ENCODE measurements at places on chromosomes 5 and 9.

GRCh38 chr9:35755071-35755470 is 995 bp upstream of the MSMP start:
- no peak for DNase-seq

DNA sequence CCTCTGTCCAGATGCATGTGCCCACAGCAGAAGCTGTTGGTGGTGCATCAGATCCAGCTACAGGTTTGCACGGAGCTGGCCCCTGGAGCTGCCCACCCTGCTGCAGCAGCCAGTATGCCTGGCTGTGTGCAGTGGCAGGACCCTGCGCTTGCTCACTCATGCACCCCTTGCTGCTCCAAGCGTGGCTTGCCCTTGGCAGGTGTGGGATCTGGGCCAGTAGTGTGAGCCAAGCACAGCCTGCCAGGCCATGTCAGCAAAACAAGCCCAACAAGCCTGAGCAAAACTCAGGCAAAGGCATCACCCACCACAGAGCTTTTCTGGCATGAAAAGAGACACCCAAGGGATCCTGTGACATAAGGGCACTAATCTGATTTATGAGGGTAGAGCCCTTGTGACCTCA is 18.3 kb upstream of the ECPAS start:
- no peak for DNase-seq

DNA sequence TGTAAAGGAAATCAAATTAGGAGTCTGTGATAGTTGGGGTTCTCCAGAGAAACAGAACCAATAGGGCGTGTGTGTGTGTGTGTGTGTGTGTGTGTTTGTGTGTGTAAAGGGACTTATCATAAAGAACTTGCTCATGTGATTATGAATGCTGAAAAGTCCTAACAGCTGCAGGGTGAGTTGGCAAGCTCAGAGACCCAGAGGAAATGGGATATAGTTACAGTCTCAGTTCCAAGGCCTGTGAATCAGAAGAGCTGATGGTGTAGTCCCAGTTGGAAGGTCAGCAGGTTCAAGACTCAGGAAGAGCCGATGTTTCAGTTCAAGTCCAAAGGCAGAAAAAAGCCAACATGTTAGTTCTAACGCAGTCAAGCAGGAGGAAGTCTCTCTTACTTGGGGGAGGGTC is 214.2 kb downstream of the ELAVL2 start:
- no peak for DNase-seq

DNA sequence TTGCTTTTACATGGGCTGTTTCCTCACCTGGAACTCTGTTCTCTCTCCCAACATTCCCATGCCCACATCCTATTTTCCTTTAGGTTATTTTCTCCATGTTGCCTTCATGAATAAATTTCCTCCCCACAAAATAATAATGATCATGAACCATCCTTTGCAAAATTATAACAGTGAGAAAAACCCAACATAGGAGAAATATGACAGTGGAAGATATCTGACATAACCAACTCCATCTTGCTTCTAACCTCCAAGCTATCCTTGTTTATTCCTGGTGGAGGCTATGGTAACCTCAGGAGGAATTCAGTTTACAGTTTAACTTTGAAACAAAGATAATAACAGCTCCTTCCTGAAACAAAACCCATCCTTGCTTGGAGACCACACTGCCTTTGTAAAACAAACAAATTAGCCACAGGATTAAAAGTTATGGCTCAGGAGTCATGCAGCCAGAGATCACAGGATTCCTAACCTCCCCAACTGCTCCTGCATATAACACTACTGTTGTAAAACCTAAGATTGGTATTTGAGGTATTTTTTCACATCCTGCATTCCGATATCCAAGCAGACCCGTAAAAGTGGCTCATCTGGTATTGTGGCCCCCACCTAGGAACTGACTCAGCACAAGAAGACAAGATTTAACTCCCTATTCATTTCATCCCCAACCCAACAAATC is 212.4 kb downstream of the TRIM32 start:
- no peak for DNase-seq

- no peak for DNase-seq
Measured at GRCh38 chr5:72847439-72847838, 31.0 kb downstream of the TNPO1 start.

GRCh38 chr5:114191441-114191840 is 170.4 kb upstream of the KCNN2 start:
- no peak for DNase-seq

DNA sequence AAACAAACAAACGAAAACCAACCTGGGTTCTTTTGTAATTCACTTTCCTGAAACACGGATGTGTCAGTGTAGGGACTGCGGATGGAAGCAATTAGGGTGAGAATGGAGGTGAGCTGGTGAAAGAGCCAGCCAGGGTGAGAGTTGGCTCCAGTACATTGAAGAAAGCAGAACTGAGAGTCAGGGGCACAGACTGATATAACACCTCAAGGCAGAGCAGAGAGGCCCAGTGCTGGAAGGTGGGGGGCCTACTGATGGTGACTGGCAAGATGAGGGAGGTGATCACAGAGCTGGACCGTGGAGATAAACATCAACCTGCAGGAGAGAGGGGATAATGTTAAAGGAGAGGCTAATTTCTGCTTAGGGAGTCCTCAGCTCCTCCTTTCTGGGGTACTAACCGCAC is 221.1 kb downstream of the MAN2A1 start:
- DNase-seq = no peak

DNA sequence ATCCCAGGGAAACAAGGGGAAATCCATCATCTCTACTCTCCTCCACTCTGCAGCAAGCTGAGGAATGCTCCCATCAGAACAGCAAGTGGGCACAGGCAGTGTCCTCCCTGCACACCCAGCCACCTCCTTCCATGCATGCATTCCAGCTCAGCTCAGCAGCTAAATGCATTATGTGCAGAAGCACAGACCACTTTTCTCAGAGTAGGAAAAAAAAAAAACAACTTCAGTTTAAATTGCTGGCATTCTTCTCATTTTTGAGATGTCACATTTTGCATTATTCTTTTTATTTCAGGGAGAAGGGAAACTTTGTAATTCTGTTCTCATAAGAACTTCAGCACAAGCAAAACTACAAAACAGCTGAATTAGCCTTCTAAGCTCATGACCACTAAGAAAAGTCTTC is 312.2 kb downstream of the SEMA5A start:
- no peak for DNase-seq

GRCh38 chr9:34034698-34035065 is 14.0 kb downstream of the UBAP2 start:
- DNase-seq = no peak

- DNase-seq = no peak
Measured at GRCh38 chr5:105903069-105903468, 1767.7 kb downstream of the EFNA5 start.

- DNase-seq = no peak
Measured at GRCh38 chr5:16963821-16964220, 27.7 kb upstream of the MYO10 start.

- DNase-seq = no peak
Measured at GRCh38 chr5:88707216-88707965, 175.6 kb downstream of the MEF2C start.

GRCh38 chr9:68653141-68653595 is 51.9 kb upstream of the PIP5K1B start:
- no peak for DNase-seq

DNA sequence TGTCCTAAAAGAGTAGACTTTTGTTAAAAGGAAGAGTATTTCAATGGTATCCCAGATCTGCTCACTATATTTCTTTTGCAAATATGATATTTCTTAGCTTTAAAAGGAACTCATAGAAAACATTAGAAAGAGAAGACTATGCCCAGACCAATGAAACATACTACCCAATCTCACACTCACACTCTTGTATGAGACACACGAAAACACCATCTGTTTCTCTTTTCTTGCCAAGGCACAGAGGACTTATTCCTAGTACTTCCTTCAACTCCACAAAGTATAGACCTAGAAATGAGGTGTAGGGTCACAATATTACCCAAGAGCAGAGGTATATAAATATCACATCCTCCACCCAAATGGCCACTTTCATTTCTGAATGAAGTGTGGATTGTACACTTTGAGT is 292.4 kb upstream of the ACO1 start:
- no peak for DNase-seq

DNA sequence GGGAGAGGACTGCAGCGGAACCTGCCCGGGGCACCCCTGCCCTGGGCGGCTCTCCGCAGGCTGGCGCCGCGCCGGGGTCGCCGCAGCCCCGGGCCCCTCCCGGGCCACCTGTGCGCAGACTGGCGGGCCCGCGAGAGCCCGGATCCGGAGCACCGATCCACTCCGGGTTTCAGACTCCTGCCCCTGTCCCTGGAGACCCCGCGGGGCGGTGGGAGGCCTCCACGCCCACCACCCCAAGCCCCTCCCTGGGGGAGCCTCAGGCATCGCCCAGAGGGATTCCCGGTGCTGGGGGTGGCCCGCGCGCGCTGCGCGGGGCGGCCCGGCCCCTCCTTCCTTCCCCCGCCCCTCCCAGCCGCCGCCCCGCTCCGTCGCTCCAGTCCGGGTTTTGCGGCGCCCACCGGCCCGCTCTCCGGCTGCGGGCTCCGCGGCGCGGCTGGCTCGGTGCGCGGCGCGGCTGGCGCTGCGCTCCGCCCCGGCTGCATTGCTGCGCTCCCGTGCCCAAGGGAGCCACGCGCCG is at the start of gene UNC5A:
Gene UNC5A, plus strand, starts transcription at position 479 of the 517 bp plus-strand sequence. CDS start 192 bp downstream, outside the sequence.
- no peak for DNase-seq

DNA sequence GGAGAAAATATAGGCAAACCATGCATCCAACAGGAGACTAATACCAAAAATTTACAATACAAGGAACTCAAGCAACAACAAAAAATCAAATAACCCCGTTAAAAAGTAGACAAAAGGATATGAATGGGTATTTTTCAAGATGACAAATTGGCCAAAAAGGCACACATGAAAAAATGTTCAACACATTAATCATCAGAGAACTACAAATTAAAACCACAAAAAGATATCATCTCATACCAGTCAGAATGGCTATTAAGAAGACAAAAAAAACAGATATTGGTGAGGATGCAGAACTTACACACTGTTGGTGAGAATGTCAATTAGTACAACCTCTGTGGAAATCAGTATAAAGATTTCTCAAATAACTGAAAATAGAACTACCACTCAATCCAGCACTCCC is 35.0 kb downstream of the TEX10 start:
- DNase-seq = no peak

DNA sequence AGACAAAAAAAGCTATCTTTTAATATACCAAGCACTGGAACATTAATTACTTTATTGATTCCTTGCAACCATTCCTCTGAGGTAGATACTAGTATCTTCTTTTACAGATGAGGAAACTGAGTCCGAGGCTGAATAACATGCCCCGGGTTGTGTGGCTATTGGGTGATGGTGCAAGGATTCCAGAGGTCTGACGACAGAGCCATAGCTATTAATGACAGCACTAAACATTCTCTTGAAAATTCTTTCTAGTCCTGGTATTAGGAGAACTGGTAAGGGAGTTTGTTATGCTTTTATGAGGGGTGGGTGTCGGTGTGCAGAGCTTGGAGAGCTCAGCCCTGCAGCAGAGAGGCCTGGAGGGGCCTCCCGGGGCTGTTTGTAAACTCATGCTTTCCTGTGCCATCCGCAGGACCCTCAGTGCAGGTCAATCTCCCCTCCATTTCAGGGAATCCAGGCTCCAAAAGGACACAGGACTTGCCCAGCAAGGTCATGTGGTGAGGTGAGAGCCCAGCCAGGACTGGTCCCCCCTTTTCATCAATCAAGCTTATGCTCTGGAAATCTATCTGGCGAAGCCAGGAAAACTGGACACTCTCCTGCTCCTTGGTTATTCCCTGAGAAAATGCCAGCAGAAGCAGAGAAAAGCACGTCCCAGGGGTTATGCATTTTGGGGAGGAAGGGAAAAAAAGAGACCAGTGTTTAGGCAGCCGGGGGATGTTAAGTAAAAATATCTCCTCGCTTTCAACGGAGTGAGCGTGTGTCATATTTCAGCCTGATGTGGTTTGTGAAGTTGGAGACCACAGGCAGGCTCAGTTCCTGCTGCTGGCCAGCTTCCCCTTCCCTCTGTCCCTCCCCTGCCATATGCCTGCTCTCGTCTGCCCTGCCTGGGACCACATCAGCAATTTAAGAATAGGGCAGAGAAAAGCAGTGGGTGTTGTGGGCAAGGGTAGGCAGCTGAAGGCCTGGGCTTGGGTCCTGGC is 3.7 kb downstream of the GSN start:
- no peak for DNase-seq

DNA sequence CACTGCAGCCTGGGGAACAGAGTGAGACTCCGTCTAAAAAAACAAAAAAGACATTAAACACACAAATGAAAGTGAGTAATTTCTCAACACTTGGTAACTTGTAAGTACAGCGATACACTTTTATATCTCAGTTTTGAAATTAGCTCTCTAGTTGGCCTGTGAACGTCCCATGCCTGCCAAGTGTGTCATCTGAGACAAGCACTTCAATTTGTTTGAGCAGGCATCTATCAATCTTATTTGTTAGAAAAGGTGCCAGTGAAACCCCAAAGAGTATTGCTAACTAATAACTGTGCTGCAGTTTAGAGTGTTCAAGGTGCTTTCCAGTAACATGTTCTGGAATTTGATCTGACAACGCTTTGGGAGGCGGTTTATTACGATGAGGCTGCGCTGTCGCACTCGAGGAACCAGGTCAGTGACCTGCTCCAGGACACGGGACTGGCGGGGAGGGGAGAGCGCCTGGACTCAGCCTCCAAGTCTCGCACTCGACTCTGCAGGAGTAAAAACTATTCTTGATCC is 1.1 kb upstream of the SPIN1 start:
- DNase-seq = no peak

DNA sequence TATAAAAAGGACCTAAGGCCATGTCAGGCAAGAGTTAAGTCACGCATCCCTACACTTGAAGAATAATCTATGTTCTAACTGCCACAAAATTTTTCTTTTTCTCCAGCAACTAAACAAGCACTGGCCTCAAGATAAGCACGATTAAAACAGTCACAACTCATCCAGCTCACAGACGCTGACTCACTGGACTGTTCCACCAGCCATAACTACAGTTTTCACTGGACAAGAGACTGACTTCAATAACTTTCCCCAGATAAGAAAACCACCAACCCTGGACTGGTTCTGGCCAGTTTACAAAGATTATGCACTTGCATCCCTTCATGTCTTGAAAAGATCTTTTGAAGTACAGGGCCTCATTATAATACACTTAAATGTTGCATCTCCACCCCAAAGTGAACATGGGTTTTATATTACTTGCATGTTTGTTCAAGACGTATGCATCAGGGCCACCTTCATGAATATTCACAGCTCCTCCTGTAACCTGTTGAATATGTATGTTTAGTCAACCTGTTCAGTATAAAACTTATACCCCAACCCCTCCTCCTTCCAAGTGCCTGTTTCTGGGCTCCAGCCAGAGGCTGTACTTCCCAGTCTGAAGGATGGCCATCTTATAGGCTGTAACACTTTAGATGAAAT is 129.3 kb upstream of the EPB41L4A start:
- no peak for DNase-seq

Measured in NCI-H1048 (cell line).